Fibroblast of the conjunctiva (primary cell): ENCODE measurements at places on chromosomes 1 and 21.

DNA sequence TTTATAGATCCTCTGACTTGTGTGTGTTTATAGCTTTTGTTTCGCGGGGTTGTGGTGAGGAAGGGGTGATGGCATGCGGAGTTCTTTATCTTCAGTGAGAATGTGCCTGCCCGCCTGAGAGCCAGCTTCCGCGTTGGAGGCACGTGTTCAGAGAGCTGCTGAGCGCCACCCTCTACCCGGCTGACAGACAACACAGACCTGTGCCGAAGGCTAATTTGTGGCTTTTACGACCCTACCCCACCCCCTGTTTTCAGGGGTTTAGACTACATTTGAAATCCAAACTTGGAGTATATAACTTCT lies 14.4 kb upstream of the CD101 start:
- DNase-seq: no peak

DNA sequence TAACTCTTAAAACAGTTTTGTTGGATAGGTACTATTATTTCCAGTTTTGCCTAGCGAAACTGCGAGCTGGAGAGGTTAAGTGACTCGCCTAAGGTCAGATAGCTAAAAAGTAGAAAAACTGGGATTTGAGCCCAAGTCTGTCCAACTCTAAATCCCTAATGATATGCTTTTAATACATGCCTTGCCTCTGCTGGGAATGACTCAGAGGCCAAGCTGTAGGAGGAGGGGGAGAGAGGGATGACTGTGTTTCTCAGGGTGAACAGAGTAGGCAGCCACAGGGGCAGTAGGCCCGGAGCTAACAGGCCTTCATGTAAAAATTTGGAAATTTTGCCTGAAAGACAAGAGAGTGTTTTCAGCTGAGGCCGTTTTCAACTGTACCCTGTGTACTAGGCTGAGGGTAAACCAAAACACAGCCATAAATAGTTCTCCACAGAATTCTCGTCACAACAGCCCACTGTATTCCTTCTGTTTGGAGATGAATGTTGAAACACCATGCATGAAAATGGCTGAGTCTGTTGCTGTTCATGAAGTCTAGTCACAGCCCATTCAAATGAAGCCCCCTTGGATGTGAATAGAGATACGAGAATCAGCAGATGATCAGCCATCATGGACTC lies 107.5 kb upstream of the HOOK1 start:
- peak; percentile 94 for DNase-seq

GRCh38 chr1:179369751-179370341 lies 4.1 kb downstream of the AXDND1 start:
- DNase-seq: peak; percentile 62

GRCh38 chr1:18244762-18245161 lies 137.2 kb downstream of the IGSF21 start:
- no peak for DNase-seq

DNA sequence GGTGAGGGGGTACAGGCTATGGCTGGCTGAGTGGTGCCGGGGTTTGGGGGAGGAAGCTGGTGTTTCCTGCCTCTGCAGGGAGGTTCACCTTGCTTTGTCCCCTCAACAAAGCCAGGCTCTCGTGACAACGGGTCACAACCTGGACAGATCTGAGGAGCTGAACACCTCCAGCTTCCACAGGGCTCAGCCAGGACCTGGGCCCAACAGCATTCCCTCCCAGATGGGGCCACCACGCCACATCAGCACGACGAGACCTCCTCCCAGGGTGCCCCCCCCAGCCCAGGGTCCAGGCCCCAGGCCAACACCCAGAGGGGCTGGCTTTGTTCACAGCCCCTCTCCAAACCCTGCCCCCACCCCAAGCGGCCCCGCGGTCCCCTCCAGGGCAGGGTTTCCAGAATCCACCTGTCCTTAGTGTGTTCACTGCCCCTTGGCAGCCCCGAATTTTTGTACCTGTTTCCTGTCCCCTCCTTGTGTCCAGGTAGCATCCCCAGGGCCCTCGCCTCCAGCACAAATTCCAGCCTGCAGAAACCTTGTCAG lies 34.7 kb downstream of the UBE2G2 start:
- DNase-seq: no peak

GRCh38 chr1:102628109-102628613 lies 480.2 kb downstream of the COL11A1 start:
- no peak for DNase-seq

GRCh38 chr1:85375493-85375892 lies 89.5 kb downstream of the DDAH1 start:
- DNase-seq: no peak

DNA sequence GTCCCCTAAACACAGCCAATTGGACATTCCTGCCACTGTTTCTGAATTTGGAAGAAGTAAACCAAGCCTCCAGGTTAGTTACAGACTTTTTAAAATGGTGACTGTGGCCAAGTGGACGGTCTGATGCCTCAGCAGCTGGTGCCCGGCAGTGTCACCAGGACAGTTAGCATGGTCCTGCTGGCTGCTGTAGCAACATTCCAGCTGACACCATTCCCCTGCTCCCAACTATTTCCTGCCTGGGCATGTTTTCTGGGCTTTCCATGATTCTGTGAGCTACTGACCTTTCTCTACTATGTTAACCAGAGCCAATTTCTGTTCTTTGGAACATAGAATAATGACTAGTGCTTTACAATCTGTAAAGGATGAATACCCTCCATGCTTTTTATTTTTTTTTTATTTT lies 95.0 kb downstream of the TLR5 start:
- no peak for DNase-seq

DNA sequence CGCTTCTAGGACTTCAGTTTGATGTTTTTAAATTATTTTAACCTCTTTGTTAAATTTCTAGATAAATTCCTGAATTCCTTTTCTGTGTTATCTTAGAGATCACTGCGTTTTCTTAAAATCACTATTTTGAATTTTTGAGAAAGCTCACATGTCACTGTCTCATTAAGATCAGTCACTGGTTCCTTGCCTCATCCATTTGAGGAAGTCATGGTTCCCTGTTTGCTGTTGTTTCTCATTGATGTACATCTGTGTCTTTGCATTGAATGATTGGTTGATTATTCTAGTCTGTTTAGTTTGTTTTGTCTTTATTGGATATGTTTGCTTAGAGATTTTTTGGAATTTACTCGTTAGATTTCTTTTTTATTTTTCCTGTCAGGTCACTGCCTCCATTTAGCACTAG lies 50.1 kb downstream of the CRP start:
- no peak for DNase-seq

DNA sequence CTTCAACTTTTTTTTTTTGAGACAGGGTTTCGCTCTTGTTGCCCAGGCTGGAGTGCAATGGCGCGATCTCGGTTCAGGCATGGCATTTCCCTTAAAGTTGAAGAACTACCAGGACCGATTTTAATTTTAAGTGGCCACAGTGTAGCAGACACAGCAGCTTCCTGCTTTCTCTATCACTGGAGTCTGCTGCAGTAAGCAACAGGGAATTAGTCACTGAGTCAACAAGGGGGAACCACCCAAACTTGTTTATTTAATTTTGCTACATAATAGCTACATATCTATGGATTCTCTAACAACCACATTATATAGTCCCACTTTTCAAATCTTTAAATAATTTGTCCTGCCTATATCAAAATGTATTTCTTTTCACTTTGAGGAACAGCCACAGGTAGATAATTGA lies 12.5 kb upstream of the TNNI3K start:
- DNase-seq: no peak

GRCh38 chr1:12617511-12617900 lies 504 bp downstream of the DHRS3 start:
- no peak for DNase-seq

GRCh38 chr21:26148071-26148839 lies 22.3 kb downstream of the APP start:
- no peak for DNase-seq

- DNase-seq: no peak
Measured at GRCh38 chr1:37171691-37172090, 137.4 kb upstream of the GRIK3 start.

GRCh38 chr1:27872059-27872801 lies at the start of gene THEMIS2:
Gene THEMIS2, plus strand, starts transcription at chr1:27872544. Its CDS starts 28 bp downstream, at chr1:27872572.
- no peak for DNase-seq

DNA sequence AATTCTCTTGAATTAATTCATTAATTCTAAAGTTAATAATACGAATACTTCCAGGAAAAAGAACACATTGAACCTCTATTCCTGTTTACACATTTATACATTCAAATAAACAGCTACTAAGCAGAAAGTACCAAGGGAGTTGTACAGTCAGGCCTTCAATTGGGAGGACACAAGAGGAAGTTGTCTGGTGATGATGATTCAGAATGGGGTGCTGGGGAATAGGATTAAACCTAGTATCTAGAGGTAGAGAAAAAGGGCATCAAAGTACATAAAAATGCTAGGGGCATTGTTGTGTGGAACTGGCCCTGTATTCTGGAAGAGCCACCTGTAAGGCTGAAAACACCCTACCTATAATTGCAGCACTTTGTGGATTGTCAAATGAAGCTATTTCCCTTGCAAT lies 71.7 kb upstream of the MROH9 start:
- no peak for DNase-seq

GRCh38 chr1:234656070-234656895 lies 46.3 kb upstream of the IRF2BP2 start:
- no peak for DNase-seq

DNA sequence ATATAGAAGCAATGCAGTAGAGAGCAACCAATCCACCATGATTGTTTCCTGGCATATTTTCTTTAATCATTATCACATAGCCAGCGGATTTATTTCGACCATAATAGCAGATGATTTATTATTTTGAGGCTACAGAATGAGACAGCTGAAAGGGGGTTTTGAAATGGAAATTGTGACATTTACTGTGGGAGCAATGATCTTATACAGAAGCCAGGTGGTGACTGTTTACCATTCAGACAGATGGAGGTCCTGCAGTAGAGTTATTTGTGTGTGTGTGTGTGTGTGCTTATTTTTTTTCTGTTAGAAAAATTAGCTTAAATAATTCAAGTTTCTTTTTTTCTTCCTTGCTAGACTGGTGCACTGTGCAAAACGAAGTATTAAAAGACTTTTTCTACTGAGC lies 1784.5 kb downstream of the MRPL39 start:
- no peak for DNase-seq
